ENCODE measurements at places on chromosomes 3 and 15.

DNA sequence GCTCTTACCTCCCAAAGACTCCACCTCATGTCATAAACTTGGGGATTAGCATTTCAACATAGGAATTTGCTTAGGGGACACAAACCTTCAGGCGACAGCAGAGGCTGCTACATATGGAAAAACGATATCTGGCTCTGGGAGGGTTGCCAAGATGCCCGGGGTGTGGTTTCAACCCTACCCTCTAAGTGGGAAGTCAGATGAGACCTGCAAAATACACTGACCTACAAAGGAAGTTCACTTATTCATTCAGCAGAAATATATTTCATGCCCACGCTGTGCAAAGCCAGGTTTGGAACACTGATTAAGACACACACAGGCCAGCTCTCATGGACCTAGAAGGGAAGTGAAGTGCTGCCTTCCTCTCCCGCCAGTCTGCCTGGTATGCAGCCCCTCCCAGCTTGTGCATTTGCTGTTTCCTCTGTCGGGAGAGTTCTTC is 239.3 kb downstream of the FEZF2 start:
- no peak for DNase-seq

DNA sequence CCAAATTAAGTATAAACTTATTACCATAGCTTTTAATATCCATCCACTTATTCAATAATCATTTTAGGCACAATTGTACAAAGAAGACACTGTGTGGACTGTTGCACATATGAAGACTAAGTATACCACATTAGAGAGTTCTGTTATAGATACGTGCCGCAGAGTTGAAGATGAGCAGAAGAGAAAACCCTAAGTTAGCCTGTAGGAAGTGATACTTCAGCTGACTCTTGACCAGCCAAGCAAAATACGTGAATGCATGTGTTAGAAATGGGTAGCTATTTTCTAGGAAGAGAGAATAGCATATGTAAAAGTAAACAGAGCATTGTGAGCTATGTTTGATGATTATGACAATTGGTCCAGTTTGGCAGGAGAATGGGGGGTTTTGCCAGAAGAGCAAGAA is 272.0 kb upstream of the ATP11B start:
- no peak for DNase-seq

DNA sequence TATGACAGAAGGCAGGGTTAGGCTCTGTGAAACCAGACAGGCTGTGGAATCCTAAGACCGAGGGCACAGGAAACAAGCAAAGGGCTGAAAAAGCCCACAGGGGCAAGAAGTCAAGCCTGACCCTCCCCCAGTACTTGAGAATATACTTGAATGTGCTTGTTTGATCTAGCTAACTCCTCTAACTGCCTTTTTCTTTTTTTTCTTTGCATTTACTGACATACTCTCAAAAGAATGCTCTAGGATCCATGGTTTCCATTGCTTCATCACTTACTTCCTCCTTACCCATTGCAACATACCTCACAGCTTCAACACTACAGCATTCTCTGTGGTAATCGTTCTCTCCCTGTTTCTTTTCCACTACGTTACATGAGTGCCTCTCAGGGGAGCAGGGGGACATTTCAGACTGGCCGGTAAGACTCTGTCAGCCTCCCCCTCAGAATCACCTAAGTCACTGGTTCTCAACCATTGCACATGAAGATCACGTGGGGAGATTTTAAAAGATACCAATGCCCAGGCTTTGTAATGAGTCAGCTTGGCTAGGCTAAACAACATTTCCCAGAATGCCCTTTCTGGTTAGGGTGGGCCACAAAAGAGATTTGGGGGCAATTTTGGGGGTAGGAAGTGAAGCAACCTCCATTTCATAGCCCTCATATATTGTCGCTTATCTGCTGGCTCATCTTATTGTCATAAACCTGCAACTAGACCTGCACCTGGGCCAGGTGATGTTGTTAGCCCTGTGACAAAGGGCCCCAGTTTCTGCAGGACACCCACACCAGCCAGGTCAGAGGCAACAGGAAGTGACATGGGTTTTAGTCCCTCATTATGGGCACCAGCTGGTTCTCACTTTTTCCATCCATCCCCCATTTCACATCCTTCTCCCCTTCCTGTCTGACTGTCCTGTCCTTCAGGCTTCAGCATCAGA is 24.6 kb upstream of the RSL24D1 start:
- peak; percentile 77 for DNase-seq

DNA sequence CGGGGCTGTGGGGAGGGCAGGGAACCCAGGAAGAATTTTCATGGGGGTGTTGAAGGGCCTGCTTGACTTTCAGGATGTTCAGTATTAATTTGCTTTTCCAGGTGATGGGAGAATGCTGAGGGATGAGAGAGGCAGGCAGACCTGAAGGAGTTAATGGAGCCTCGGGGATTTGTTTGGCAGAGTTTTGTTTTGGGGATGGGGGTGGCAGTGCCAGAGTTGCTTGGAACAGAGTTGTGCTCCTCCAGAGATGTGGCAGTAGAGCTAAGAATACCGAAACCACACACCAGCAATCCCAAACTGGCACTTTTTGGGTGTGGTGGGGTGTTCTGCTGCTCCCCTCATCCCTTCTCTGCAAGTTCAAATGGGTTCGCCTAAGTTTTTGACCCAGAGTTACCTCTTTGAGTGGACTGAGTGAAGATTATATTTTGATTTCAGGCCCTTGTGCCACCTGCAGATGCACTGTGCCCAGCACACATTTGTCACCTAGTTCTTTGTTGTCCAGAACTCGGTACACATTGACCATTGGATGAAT is 1.6 kb downstream of the BOC start:
- no peak for DNase-seq

- DNase-seq = peak; percentile 94
These were observed 62.8 kb upstream of the HERC1 start for GRCh38 chr15:63896336-63897115.

DNA sequence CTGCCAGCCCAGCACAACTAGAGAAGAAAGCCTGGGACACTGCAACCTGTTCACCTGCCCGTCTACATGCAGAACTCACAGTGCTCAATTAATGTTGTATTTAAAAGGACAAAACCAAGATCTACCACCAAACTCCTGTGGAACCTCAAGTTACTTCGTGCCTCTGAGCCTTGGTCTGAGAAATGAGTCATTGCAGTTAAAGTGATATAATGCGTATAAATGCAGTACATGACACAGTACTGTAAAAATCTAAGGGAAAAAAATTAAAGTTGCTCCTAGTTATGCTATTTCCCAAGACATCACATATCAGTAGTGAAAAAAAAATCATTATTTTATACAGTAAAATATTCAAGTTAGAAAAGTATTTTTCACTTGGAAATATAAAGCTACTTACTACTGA is 138.9 kb downstream of the ZIC4 start:
- no peak for DNase-seq

GRCh38 chr15:93497291-93497690 is 408.3 kb upstream of the RGMA start:
- DNase-seq = no peak

DNA sequence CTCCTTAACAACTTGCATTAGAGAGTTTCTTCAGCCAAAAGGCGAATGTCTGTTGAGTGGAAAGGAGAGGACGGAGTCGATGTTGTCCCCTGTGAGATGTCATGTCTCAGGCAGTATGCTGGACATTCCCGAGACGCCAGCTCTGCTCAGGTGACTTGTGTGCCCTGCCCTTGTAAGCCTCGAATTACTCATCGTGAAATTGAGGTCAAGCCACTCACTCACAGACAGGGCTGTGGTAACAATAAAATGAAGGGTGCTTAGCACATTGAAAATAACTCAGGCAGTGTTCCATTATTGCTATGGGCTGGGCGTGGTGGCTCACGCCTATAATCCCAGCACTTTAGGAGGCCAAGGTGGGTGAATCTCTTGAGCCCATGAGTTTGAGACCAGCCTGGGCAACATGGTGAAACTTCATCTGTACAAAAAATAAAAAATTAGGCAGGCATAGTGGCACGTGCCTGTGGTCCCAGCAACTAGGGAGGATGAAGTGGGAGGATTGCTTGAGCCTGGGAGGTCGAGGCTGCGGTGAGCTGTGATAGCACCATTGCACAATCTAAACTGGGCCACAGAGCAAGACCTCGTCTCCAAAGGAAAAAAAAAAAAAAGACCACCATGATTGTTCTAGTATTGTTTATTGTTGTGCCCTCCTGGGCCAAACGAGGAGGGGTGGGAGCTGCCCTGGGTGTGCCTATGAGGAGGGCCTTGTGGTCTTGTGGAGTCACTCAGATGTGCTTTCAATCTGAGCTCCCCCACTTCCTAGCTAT is 214.4 kb downstream of the THSD4 start:
- no peak for DNase-seq

GRCh38 chr15:43913941-43914340 is 87.1 kb downstream of the WDR76 start:
- no peak for DNase-seq

DNA sequence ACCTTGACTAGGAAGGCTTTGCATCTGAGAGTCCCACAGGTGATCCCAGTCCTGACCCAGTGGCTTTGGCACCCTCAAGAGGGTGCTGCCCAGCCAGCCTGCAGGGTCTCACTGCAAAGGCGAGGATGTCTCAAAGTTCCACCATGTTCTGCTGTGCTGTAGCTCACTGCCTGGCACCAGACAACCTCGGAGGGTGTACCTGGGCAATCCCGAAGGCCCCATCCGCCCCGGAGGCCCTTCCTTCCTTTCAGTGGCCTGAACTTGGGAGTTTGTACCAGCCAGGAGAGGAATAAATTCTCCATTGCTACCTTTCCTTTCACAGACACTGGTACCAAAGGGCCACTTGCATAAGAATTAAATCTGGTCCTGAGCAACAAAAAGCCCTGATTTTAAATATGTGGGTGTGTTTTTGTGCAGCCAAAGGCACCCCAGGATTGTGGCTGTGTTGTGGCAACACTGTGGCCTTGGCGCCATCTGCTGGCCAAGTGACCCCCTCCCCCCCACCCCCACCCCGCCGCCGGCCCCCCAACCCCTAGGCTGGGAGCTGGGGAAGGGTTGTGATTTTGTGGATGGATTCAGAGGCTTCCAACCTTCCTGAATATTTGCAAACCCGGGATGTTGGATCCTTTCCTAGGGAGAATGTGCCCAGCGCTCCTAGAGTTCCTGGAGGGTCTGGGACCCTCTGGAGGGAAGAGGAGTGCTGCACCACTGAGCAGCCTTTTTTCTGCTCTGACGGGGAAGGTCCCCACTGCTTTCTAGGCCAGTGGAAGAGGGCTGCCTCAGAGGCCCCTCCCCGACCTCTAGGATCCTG is 9.7 kb upstream of the PTPN23 start:
- DNase-seq = peak; percentile 3

- no peak for DNase-seq
These were observed 106.3 kb upstream of the SPATA12 start for GRCh38 chr3:56954125-56954524.

DNA sequence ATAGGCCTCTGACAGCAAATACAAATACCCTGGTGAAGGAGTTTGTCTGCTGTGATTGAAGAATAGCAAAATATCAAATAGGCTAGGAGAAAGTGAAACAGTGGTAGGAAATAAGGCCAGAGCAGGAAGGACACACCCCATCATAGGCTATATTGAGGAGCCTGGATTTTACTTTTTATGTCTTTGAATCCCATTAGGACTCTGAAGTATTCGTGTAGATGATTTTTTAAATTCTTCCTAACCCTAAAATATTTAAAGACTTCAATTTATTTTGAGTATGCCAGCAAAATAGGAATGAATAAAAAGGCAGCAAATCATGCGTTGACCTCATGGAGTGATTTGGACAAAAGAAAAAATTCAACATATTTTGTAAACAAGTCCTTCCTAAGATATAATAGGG is 562.8 kb downstream of the NAALADL2 start:
- DNase-seq = no peak

DNA sequence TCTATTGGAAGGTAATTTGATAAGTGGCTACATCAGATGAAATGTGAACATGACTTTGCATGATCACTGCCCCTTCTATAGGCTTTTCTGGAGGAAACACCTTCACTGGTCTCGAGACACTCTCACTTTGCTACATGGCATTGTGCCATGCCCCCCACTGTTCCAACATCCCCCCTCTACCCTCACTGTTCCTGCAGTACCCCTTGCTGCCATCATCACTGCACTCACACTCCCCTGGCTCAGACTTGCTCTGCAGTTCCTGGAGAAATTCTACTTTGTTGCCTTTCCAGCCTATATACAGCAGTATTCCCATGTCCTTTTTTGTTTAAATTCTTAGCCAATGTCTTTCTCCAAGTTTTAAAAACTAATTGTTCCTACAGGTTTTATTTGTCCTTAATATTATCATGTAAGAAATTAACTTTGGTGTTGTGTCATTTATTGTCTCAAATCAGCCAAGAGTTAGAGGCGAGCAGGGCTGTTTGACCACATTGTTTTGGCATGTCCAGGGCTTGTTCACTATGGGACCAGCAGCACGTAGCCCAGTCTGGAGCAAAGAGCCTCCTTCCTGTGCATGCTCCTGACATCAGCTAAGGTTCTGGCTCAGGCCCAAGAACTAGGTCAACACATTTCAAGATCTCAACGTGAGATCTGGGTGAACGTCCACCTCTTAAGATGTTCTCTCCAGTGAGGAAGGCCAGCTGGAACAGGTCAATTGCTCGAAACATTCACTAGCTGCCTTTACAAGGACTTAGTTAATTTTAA is 246.4 kb downstream of the SLC9A9 start:
- DNase-seq = no peak

- DNase-seq = no peak
These were observed 727 bp downstream of the PDHB start for GRCh38 chr3:58432905-58433304.

DNA sequence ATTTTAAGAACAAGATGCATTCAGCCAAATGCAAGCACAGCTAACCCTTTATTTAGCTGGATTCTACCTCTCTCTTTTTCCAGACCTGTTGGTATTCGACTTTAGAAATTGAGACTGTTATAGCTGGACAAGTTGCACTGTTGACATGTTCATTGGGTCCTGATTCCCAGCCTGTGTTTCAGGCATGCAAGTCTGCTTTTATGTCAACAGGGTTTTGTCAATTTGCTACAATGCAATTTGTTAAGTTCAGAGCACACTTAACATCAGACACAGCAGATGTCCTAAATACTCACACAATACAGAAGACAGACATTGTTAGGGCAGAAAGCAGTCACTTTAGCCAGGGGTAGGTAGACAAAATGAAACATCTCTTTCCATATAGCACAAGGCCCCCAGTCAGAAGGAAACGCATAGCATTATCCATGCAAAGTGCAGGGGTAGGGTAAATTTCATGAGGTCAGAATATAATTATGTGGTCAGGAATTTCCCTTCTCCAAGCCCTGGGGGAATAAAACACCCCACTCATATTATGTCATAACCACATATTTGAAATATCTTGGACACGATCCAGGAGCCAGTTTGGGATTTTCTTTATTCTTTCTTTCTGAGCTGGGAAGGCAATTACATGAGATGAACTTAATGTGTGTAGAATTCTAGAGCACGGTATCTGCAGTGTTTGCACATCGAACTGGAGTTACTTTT is 504.1 kb downstream of the NTRK3 start:
- DNase-seq = no peak

GRCh38 chr3:151265866-151266265 is 12.5 kb downstream of the P2RY14 start:
- no peak for DNase-seq

GRCh38 chr15:63405683-63406390 is 24.2 kb upstream of the CA12 start:
- DNase-seq = no peak

GRCh38 chr15:74265046-74265639 is 29.0 kb downstream of the CCDC33 start:
- DNase-seq = no peak

- no peak for DNase-seq
These were observed 21.7 kb downstream of the KCNMB3 start for GRCh38 chr3:179229177-179229576.

- no peak for DNase-seq
These were observed 441.5 kb upstream of the ARHGEF26 start for GRCh38 chr3:153679714-153680113.
